Fibroblast of pulmonary artery (primary cell): ENCODE measurements at places on chromosomes 11 and 22.

GRCh38 chr11:75532200-75533048 is 6.7 kb upstream of the GDPD5 start:
- peak; percentile 63 for DNase-seq

- DNase-seq = no peak
Measured at GRCh38 chr11:122779047-122779629, 59.2 kb upstream of the CRTAM start.

DNA sequence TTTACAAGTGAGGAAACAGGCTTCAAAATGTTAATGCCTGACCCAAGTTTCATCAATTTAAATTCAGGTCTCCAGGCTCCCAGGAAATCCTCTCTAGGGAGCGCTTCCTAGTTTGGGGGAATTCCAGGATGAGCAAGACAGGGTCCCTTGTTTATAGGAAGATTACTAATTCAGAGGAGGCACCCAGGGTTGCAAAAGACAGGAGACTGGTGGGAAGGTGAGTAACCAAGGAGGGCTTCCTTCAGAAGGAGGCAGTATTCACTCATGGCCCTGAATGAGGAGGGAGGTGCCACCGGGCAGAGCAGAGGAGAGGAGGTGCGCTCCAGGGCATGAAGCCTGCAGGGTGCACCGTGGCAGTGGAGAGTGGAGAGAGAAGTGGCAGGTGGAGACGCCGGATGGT is 1.6 kb downstream of the TMEM132A start:
- DNase-seq = peak; percentile 66

DNA sequence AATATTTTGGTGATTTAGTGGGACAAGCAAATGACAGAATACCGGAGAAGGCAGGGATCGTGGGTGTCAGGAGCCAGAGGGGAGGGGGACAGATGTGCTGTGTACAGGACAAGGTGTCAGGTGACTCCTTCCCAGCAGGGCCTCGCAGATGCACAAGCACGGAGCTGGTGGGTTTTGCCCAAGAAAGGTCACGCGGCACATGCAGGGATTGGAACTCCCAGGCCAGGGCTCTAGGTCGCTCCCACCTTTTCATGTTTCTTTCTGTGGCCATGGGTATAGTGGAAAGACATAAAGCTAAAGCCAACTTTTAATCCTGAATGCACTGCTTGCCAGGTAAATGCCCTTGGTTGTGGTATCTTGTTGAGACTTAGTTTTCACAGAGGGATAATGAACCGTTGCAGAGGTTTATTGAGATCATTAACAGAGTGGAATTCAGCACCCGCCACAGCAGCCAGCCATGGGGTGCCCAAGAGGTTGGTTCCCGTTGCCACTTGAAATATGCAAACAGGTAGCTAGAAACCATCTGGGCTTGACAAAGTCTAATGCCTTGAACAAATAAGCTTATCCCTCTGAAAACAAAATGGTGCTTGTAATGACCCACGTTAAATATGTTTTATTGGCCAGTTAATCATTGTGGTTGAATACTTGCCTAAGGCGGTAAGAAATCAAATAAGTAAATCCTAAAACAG is 10.1 kb downstream of the C22orf23 start:
- DNase-seq = no peak

GRCh38 chr22:21688706-21689381 is 23.0 kb downstream of the PPIL2 start:
- no peak for DNase-seq

DNA sequence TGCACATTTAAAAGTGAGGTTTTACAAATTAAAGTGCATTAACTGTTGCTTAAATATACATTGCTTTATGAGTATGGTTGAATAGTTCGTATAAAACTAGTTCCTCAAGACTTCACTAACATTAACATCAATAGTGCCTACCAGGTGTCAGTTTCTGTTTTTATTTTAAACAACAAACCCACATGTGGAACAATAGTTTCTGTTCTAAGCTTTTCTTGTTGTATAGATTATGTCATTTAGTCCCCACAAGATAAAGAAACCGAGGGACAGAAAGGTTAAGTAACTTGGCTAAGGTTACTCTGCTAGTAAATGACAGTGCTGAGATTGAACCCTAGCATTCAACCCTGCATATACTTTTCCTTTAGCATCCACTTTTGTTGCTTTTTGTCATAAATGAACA is 41.4 kb upstream of the ST14 start:
- no peak for DNase-seq

DNA sequence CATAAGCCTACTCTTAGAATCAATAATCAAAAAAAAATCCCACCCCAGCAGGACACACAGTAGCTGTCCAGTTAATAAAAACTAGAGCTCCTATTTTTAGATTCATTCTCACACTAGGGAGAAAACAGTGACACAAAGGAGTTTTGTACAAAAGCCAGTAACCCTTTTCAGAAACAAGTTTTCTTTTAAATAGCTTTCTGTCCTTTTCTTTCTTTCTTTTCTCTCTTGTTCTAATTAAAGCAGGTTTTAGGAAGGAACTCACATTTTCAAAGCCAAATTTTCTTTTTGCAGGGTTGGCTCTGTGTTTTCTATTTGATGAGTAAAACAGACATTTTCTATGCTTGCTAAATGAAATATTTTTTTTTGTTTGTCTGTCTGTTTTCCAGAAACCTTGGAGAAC is 1390.7 kb downstream of the FAM181B start:
- no peak for DNase-seq

DNA sequence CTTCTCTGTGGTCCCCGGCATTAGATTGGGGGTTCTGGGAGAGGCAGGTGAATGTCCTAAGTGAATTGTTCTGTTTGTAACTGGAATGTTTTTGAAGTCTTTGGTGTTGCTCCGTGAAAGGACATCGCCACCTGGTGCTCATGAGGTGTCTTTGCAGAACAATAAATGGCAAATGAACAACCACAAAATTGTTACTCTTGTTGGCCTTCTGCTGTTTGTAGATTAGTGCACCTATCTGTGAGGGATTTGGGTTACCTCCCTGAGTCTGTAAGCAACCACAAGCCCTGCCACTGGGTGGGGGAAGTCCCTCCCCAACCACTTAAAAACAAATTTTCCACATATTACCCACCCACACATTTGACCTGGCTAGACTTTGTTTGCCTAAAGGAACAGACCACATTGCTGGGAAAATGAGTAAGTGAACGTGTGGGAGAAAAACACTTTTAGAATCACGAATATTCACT is 4.7 kb downstream of the MPEG1 start:
- peak; percentile 78 for DNase-seq

- DNase-seq = no peak
Measured at GRCh38 chr11:11786234-11786633, 55.5 kb upstream of the USP47 start.

DNA sequence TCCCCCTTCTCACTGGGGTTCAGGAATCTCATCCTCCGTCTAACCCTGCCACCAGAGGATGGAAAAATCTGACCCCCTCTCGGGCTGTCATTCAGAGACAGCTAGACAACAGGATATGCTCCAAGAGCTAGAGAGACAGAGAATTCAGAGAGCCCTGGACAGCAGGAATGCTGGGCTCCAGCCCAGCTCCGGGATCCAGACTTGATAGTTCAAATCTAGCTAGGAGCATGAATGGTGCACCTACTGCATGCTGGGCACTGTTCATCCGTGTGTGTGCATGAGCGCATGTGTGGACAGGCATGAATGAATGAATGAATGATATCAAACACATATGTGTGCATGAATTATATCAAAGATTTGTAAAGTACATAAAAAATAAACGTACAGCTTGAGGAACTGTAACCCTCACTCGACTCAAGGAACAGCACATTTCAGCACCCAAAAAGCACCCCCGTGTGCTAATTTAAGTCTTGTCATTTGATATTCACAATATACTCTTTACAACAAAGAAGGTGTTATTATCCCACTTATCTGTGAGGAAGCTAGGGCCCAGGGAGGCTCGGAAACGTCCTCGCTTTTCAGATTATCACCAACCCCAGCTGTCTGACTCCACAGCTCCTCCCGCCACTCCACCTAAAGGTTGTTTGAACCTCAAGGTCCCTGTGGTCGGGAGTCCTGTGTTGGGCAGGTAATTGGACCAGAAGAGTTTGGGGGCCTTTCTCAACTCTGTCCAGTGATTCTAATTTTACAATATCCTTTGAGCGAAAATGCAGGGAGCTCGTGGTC is 640 bp upstream of the VSIG10L2 start:
- no peak for DNase-seq

DNA sequence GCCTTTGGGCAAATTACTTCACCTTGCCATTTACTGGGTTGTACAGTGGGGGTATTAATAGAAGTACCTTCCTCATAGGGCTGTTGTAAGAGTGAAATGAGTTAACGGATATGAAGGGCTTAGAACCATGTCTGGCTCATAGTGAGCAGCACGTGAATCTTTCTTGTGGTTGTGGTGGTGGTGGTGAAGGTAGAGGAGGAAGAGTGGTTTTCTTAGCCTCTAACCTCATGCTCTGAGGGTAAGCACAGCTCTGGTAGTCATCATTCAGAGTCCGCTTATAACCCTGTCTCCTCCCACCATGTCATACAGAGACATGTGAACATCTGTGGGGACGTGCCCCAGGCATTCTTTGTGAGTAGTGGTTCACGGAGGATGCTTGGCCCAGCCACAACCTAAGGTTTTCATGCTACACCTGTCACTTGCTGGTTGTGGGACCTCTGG is 43.6 kb downstream of the TEAD1 start:
- DNase-seq = no peak

DNA sequence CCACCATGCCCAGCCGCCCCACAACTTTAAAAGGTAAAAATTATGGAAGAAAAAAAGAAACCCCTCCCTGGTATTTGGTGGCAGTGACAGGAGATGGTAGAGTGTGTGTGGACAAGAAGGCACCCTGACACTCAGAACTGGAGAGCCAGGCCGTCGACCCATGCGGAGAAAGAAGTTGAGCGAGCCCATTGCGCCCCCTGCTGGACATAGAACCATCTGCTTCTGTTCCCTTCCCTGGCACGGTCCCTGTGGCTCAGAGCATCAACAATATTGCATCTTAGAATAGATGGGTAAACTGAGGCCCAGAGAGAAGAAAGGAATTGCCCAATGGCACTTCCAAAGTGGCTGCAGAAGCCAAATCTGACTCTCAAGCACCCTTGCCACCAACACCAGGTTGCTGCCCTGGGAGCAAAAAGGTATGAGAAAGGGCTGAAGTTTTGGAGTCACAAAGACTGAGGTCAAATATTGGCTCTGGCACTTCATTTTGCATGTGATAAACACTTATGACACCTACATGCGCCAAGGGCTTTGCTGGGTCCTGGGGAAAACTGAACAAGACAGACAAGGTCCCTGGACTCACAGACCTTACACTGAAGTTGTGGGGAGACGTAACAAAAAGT is 8.6 kb downstream of the MRPL11 start:
- peak; percentile 81 for DNase-seq

GRCh38 chr22:32765132-32765618 is 36.3 kb upstream of the TIMP3 start:
- no peak for DNase-seq

- DNase-seq = no peak
Measured at GRCh38 chr11:60981515-60981914, 10.0 kb downstream of the CD6 start.
